ENCODE measurements at places on chromosomes 2 and 18.
A peak's percentile ranks its signal among the peaks of the same experiment; 100 is the strongest.

- DNase-seq: no peak
Observed at GRCh38 chr18:25563816-25564683, 212.1 kb upstream of the ZNF521 start.

GRCh38 chr2:197191177-197191939 lies 119.2 kb downstream of the ANKRD44 start:
- DNase-seq: peak; percentile 29

- no peak for DNase-seq
Observed at GRCh38 chr18:3491981-3492555, 42.1 kb downstream of the TGIF1 start.

DNA sequence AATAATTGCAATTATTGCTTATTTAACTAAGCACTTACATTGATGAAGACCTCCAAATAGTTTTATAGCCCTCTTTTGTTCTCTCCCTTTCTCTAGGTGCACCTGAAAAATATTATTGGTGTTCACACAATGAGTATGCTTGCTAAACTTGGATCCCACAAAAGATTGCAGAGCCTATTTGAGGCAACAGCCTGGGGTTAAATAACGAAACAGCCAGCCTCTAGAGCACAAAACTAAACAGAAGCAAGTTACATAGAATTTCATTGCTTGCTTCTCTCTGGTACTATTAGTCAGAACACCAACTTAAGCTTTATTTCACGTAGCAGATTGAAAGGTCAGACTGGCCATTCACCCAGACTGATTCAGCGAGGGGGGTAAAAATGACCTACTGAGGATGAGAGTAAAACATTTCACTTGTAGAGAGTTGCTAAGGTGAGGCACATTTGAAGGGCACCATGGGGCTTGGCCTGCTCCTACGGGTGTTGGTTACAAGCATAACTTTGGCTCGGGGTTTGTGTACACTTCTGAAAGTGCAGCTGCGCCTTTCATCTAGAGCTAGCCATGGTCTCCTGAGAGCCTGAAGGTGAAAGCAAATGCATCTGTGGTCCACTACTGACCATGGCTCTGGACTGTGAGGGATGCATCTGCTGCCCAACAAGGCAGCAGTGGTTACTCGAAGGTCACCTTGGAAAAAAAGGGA lies 225.1 kb upstream of the LRRTM1 start:
- DNase-seq: no peak

- no peak for DNase-seq
Observed at GRCh38 chr2:203708846-203709396, 2.5 kb downstream of the CD28 start.

- DNase-seq: no peak
Observed at GRCh38 chr2:101272045-101272784, 19.5 kb downstream of the CNOT11 start.

DNA sequence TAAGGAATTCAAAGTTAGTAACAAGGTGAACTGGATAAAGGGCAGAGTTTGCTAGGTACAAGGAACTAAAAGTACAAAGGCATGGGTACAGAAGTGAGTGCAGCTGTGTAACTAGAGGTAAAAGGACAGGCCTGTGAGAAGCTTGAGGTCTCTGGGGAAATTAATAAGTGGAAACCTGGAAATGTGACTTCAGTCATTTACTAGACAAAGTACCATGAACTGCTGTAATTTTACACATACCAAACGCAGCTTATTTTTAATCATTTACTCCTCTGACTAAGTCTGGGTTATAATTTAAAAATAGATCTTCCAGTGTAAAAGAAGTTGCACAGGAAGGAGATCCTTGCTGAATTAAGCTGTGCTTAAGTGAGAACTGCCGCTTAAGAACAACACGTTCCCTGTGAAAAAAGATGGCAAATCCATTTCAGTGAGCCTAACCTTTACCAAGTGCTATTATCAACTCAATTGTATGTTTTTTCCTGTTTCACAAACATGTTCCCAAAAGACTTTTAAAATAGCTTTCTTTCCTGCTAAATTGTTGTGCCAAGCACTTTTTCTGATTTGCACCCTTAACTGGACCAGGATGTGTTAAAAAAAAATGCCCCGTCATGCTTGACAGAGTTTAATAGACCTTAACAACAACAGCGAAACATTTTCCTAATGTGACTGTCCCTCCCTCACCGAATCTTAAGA lies 44.3 kb downstream of the CALCRL start:
- DNase-seq: no peak

DNA sequence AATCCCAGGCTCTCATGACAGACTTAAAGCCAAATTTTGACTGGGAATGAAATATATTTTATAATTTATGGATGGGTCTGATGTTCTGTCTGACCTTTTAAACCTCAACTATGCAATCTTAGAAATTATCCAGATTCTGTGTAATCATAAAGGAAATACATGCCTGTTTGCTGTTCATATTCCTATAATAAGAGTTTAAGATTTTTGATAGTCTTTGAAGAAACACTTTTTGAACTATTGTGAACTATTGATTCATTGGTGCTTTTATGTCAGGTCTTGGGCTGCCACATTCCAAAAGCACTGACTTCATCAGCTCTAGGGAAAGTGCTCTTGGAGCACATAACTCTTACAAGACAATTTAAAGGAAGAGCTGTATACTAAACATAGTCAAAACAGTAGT lies 64.2 kb downstream of the CCDC150 start:
- no peak for DNase-seq

GRCh38 chr2:8297376-8298231 lies 384.3 kb upstream of the ID2 start:
- DNase-seq: no peak

- no peak for DNase-seq
Observed at GRCh38 chr2:96760986-96761832, 507 bp downstream of the CNNM4 start.

All from D341Med (cell line).